OCI-LY7 (cell line): ENCODE measurements at places on chromosomes 13 and 19. TPM values are rescaled to one million over a fixed set of nuclear protein-coding genes. Genes with fewer than 3 reads are reported as not detected.

- DNase-seq, result no peak
Measured at GRCh38 chr19:6660930-6661329, 9.0 kb downstream of the TNFSF14 start.

PHLDB3 gene
- 6.0 and 9.9 TPM in 2 replicates for total RNA-seq

DNA sequence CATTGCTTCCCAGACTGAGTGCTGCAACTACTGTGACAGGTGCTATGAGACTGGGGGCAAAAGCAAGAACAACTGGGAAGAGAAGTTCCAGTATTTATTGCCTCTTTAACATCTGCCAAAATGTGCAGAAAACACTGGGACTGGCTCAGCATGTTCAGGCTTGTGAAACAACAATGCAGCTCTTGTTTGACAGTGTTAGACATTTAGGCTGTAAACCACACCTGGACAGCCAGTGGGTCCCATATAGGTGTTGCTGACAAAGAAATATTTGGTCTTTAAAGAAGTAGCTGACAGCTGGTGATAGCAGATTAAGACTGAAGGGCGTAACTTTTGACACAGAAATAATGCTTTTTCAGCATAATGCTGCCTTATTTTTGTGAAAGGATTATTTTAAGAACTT, 88.1 kb downstream of the STOML3 start:
- no peak for DNase-seq

REEP6 gene
- total RNA-seq, result 3.1 and 3.6 TPM in 2 replicates

DNA sequence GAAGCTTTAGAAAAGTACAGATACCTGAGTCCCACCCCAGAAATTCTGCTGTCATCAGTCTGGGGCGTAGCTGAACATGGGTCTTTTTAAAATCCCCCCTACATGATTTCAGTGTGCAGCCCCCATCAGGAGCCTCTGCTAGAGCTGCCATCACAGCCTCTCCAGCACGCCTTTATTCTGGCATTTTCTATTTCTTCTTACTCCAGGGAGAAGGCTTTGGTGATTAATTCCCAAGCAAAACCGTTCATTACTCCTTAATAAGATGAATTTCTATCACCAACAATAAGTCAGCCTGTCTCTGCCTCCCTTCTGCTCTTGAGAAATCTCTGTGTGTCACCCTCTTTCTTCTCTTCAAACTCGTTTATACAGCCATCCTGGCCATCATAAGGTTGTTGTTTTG, 160.3 kb downstream of the KATNAL1 start:
- DNase-seq, result no peak

GRCh38 chr13:92769046-92769445, 457.6 kb upstream of the GPC6 start:
- no peak for DNase-seq

DNA sequence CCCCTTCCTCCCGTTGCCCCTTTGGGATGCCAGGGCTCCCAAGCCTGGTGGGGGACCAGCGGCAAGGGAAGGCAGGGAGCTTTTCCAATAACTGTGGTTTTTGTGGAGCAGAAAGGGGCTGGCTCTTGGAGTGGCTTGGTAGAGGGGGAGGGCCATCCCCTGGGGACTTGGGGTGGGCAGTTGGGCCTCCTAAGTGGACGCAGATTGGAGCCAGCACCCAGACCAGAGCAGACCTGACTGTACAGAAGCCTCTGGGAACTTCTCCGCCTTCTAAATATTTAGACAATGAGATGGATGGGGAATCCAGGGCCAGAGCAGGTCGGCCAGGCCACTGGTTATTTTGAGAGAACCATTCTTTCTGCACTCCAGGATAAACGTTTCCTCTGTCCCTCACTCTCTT, 4.2 kb downstream of the PTGIR start:
- DNase-seq, result no peak

C2CD4C gene
- 0.44 and 0.59 TPM in 2 replicates for total RNA-seq

DNA sequence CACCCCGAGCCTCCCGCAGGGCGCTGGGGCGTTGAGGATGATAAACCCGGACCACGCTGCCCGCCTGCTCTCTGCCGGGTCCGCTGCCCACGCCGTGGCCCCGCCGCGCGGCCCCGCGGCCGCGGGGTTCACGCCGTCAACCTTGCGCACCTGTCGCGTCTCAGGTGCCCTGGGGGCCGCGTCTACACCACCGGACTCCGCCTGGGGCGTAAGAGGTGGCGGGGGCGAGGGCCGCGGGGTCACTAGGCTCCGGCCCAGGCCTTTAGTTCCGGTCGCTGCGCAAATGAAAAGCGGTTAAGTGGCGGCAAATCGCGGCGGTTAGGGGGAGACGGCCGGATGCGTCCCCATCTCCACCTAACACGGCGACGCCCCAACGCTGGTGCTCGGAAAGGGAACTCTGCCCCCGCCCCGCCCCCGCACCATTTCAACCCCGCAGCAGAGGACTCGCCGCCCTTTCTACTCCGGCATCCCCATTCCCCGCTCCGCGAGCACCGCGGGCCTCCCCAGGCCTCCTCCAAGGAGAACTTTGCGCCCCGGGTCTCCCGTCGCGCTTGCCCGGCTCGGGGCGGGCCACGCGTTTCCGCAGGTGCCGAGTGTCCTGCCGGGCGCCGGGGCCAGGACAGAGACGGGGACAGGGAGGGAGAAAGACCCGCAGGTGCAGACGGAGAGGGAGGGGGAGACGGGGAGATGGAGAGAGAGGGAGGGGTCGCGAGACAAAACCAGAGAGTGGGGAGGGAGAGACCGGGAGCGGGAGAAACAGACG, 4.3 kb downstream of the ONECUT3 start:
- no peak for DNase-seq

FGF9 gene
- total RNA-seq, result 11.4 and 14.4 TPM in 2 replicates

GRCh38 chr13:99062593-99062992, 84.7 kb upstream of the DOCK9 start:
- DNase-seq, result no peak

GRCh38 chr19:50147462-50148423, 15.3 kb downstream of the IZUMO2 start:
- DNase-seq, result peak; percentile 25
